ENCODE measurements at places on chromosomes 2 and 18.

- no peak for DNase-seq
These were observed 180.9 kb upstream of the GALNT5 start for GRCh38 chr2:157076526-157077161.

GRCh38 chr2:191245869-191246531 is 796 bp downstream of the MYO1B start:
- DNase-seq, result no peak

DNA sequence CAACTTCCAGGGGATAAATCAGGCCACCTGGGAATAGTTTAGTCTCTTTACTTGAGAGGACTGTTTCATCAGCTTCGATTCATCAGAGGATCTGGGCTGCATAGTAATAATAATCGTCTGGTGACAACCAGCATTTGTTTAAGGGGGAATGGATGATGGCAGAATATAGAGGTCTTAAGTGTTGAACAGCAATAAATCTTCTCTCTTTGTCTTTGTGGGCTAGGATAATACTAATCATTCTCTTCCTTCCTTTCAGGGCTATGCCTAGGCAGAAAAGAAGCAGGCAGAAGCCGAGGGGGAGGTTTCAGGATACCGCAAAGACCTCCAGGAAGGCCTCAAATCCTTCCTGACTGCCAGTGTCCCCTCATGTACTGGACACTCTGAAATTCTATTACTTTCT is 150.4 kb upstream of the GAREM1 start:
- no peak for DNase-seq

GRCh38 chr2:215363039-215363438 is 51.2 kb downstream of the ATIC start:
- no peak for DNase-seq

DNA sequence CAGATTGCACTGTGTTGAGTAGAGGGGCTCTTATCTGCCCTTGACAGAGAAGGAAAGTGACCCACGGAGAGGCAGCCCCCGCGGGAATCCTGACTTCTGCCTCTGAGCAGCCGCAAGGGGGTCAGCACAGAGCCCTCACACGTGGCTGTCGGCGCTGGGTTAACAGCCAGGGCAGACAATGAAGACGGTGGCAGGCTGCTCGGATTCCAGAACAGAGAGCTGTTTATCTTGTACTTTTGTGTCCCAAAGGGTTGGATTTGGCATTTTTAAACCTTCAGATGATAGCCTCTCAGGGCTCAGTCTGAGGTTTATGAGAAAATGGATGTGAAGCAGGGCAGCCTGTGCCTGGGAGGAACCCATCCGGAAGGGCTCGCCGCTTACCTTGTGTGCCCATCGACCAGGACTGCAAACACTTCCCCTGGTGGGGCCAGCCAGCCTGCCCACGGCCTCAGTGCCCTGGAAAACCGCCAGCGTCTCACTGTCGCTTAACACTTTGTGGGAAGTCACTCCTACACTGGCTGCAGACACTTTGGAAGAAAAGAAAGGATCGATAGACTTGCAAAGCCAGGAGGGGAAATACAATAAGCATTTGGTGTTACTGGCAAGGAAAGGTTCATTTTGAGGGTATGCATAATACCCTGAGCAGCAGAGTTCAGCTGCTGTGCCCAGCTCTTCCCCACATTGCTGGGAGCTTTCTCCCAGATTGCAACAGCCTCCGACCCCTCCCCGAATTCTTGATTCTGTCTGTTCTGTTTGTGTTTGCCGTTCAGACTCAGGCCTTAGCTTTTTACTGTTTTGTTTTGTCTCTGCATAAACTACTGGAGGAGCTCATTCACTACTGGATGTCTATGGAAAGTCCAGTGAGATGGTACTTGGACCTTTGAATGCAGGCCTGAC is 325.3 kb upstream of the MYT1L start:
- no peak for DNase-seq

DNA sequence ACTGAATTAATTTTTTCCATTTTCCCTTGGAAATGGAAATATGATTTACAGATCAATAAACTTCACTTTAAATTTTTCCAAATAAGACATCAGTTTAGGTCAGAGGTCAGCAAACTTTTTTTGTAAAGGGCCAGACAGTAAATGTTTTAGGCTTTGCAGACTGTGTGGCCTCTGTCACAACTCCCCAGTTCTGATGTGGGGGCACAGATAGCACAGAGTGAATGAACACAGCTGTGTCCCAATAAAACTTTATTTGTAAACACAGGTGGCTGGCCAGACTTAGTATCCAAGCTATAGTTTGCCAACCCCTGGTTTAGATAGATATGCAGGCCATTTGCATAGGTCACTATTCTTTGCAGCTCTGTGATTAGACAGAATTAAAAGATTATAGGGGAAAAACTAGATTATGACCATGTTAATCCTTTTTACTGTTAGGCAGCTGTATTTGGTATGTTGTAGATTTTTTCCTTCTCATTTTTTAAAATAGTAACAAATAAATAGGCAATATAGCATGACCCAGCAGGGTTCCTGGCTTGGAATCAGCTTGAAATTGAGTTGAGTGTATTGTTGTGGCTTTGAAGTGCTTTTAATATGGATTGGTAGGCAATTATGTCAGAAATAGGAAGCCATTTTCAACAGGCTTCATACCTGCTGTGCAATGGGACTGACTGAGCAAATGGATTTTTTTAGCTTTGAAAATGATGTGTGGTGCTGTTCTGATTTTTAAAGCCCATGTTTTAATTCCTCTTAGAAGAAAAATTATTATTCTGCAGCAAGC is 59.7 kb downstream of the WDSUB1 start:
- DNase-seq, result no peak

DNA sequence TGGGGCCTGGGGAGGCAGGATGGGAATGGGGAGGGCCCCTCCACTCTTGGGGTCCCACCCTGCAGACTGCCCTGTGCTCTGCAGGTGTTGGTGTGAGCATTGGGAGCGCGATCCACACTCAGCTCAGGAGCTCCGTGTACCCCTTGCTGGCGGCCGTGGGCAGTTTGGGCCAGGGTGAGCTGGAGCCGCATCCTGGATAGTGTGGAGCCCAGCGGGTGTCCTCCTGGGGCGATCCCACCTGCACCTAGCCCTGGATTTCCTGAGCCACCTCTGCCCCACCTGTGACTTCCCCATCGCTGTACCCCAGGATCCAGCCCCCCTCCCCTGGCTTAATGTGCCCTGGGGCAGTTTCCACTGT is 2.6 kb downstream of the PROM2 start:
- DNase-seq, result no peak

GRCh38 chr2:189018631-189019030 is 44.5 kb downstream of the COL3A1 start:
- DNase-seq, result peak; percentile 22

DNA sequence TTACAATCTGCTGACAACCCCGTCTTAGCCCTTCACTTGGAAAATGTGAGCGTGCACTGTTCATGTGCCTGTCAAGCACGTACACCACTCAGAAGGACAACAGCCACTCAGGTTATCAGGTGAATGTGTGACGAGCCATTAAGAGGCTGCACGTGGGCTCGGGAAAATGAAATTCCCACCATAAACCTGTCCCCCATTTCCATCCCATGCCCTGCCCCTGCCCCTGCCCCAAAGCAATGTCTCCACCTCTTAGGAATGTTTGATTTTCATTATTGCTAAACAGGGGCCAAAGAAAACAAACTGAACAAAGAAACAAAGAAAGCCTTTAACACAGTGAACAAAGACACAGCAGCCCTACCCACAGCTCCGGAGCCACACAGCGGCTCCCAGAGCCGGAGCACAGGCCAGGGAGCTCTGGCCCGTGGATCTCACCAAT is 90.5 kb downstream of the TMEM18 start:
- no peak for DNase-seq

GRCh38 chr2:116141891-116142474 is 1672.5 kb upstream of the DDX18 start:
- DNase-seq, result no peak

DNA sequence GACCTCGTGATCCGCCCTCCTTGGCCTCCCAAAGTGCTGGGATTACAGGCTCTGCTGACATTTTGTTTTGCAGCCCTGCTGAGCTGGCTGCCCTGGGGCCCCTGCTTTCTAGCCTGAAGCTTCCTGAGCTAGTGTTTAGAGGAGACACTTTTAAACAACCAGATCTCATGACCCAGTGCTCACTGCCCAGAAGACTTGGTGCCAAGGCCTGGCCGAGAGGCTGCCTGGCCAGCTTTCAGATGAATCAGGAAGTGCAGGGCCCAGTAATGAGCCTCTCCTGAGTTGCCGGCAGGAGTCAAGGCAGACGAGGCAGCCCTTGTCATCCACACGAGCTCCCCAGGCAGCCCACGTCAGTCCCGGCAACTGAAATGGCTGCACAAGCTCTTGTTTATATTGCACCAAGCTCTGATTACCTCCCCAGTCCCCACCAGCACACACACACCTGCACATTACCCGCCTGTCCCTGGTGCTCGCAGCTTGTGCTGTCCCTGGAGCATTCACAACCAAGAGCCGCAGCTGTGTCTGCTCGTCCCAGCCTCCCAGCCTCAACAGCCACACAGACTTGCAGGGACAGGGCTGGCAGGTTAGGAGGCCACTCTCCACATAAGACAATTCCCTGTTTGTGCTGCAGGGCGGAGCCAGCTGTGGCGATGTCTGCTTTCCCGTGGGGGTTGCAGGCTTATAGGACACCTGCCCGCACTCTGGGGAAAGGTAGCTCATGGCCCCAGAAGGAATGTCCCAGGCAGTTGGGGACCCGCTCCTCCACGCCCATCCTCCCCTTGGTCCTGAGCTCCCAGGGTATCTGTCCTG is 331.2 kb upstream of the MYT1L start:
- no peak for DNase-seq

GRCh38 chr18:48711651-48712486 is 173.0 kb downstream of the CTIF start:
- no peak for DNase-seq

DNA sequence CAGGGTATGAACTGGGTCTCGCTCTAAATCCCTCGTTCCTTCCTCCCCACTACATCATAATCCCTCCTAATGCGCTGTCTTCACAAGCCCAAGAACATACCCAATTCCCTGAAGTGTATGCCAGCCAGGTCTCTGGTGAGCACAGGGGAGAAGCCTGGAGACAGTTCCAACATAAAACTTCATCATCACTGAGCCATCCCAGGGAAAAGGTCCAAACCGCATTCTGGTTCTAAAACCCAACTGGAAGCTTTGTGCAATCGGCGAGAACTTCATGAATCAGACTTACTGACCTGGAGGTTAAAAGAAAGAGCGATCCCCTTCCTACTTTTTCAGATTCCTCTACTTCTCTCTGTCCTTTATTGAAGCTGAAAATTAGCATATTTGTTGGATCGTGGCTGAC is 132.7 kb downstream of the ALPK2 start:
- DNase-seq, result no peak

DNA sequence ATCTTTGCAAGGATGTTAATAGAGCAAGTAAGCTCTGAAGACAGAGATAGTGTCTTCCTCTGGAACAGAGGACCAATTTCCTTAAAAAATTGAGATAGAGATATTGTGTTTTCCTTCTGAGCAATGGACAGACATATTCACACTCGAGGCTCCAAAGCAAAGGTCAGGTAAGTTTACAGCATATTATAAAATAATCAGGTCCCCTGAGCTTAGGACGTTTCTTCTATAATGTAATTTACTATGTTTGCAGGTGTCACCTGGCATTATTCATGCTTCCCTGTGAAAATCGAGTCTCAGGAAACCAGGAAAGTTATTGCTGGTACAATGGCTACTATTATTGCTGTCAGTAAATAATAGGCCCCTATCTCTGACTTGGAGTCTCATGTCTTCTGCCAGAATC is 1135.8 kb upstream of the ACVR2A start:
- DNase-seq, result no peak

All from fibroblast of skin of left biceps (primary cell).